ENCODE measurements at places on chromosomes 3 and 15.

- DNase-seq, result no peak
These were observed 17.6 kb downstream of the TRIM42 start for GRCh38 chr3:140695361-140696061.

- DNase-seq, result no peak
These were observed 274.9 kb upstream of the DNAJC19 start for GRCh38 chr3:181264486-181264885.

GRCh38 chr3:120285508-120285841 lies 453 bp upstream of the GPR156 start:
- no peak for DNase-seq

DNA sequence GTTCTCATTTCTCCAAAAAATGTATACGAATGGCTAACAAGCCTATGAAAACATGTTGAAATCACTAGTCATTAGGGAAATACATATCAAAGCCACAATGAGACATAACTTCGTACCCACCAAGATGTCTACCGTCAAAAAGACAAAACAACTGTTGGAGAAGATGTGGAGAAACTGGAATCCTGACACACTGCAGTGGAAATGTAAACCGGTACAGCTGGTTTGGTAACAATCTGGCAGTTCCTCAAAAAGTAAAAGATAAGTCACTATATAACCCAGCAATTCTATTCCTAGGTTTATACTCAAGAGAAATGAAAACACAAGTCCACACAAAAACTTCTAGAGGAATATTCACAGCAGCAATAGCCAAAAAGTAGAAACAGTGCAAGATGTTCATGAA lies 7.0 kb downstream of the SCAPER start:
- DNase-seq, result no peak

- no peak for DNase-seq
These were observed 14.5 kb upstream of the DCP1A start for GRCh38 chr3:53361852-53362251.

GRCh38 chr15:74780523-74781430 lies 1.1 kb upstream of the CSK start:
- DNase-seq, result peak; percentile 80

DNA sequence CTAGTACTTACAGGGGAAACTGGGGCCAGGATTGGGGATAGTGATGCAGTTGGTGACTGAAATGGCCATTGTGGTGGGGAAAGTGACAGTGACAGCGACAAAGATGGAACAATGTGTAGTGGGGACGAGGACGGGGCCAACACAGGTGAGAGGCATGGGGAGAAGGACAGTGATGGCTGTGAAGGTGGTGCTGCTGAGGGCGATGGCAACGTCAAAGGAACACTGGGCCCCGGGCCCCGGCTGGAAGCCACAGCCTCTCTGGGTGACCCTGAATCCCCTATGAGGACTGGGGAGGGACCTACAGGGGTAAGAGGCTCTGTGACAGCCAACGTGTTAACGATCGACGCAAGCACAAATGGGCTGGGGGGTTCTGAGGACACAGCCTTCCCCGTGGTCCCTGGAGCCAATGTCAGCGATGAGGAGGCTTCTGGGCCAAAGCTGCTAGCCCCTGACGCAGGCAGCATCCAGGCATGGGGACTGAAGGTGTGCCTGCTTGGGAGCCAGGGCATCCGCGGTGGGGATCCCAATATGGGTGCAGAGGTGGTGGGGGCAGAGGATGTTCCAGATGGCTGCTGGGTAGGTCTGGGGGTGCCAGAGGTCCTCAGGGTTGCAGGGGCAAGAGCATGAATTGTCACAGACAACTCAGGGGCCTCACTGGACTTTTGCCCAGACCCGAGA lies 25.2 kb upstream of the GOLGA6C start:
- DNase-seq, result no peak

DNA sequence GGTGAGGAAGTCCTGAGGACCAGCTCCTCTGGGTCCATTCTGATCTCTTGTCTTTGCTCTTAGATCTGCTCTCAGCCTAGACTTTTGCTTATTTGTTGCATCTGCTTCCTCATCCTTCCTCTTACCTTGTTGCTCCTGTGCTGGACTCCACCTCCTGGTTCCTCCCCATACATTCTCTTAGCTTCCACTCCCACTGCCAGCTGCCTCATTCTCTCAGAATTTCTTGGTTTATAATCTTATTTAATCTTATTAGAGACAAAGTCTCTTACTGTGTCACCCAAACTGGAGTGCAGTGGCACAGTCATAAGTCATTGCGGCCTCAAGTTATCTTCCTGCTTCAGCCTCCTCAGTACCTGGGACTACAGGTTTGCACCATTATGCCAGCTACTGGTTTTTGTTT lies 68.2 kb upstream of the PSMD6 start:
- no peak for DNase-seq

DNA sequence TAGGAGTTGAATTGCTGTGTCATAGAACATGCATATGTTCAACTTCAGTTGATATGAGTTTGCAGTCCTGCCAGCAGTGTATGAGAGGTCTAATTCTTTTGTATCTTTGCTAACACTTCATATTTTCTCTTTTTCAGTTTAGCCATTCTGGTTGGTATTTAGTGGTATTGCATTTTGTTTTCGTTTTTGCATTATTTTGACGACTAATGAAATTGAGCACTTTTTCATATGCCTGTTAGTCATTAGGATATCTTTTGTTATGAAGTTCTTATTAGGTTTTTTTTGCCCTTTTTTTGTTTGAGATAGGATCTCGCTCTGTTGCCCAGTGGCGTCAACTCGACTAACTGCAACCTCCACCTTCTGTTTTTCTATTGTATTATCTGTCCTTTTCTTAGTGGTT lies 9.2 kb downstream of the TRIP4 start:
- no peak for DNase-seq

DNA sequence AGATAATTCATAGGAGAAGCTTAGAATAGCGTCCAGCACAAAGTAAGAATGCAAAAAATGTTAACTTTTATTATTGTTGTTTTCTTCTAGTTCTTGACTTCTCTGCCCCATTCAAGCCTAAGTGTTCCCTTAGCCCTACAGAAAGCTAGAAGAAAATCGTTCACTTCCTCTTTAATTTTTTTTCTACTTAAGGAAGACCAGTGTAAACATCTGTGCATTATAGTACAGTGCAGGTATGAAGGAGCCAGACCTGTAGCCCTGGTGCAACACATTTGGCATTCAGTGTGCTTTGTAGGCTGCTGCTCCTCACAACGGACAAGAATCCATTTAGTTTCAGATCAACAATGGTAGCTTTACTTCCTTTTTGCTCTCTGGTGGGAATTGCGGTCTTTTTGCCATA lies 127.8 kb upstream of the SLC7A14 start:
- DNase-seq, result no peak

DNA sequence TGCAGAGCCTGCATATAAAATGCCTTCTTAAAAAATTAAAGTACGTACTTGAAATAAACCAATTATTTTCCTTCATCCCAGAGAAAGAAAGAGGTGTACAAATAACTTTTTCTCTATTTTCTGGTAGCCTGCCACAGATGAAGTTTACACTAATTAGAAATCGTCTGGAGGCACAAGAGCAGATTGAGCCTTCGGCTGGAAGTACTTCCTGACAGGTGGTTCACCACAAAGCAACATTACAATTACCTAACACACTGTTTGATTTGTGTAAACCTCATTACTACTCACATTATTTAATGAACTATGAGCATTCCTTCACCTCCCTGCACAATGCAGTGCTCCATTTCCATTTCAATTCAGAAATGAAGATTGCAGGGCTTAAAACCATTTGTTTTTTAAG lies 856.1 kb downstream of the SI start:
- DNase-seq, result no peak

DNA sequence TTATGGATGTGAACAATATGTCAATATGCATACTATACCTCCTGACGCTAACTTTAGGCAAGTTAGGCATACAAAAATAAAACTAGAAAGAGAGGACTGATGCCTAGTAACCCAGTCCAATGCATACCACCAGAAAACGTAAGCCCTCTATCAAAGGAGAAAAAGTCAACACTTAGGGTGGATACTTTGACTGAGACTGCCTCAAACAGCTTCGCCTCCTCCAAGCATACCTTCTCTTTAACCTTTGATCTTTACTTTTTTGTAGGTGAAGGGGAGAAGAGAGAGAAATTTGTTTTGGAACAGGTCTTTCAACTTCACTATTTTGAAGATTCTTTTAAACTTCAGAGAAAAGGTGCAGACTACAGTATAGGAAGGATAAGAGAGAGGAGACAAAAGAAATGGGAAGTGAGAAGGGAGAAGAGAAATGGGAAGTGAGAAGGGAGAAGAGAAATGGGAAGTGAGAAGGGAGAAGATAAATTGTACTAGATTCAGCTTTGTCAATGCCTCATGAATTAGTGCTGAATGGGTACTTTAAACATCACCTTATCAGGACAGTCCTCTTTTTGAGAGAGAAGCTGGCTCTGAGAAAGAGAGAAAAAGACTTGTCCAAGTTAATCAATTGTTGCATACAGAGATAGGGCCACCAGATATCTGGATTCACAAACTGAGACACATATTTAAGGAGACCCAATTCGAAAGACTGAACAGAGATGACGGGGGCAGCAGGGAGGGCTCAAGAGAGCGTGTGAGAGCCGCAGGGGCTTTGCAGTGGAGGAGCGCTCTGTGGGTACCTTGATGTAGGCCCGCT lies 1.0 kb downstream of the P3H2 start:
- DNase-seq, result peak; percentile 8

GRCh38 chr3:60290122-60290492 lies 961.1 kb downstream of the FHIT start:
- DNase-seq, result no peak

- DNase-seq, result no peak
These were observed 17.8 kb downstream of the KBTBD8 start for GRCh38 chr3:67015702-67016484.

- no peak for DNase-seq
These were observed 69.4 kb downstream of the STAG1 start for GRCh38 chr3:136682740-136683312.

GRCh38 chr3:189349772-189350171 lies 178.0 kb downstream of the TPRG1 start:
- no peak for DNase-seq

DNA sequence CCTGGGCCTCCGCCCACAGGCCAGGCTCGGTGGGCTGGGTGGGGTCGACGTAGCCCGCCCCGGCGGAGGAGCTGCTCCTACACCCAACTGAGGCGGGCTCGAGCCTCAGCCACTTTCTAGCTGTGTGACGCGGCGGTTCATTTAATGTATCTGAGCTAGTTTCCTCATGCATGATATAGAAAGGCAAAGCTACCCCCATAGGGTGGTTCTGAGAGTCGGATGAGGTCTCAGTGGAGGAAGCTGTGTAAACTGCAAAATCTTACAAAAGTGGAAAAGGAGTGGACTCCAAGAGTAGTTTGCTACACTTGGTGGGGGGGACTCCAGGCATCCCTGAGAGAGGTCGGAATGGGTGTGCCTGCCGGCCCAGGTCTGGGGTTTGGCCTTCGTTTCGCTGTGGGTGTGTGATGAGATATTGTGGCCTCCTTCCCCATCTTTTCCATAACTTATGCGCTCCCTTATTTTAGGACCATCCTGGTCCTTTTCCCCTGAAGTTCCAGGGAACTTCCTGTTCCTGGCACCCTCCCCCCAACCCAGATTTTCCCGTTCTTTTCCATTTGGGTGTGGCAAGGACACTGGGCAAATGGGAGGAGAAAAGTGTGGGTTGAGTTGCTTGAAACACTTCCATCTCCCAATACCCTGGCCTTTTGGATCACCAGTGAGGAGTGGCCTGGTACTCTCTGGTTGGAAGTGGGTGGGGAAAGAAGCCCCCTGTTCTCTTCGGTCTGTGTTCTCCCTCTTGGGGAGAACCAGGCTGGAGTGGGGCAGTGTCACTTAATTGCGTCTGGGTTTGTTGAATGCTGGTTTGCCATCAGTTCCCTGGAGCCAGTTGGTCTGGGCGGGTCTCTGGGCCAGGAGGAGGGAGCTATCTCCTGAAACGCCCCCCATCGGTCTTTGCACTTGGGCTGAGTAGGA lies 1.1 kb downstream of the PDIA5 start:
- DNase-seq, result no peak

- DNase-seq, result no peak
These were observed 812 bp downstream of the TEX55 start for GRCh38 chr3:119146578-119147375.

- DNase-seq, result no peak
These were observed 6.4 kb downstream of the TERC start for GRCh38 chr3:169758359-169758994.

- DNase-seq, result no peak
These were observed 169.8 kb upstream of the ROBO1 start for GRCh38 chr3:79937567-79937966.

- DNase-seq, result no peak
These were observed 7.5 kb downstream of the CLDN1 start for GRCh38 chr3:190314741-190315140.

DNA sequence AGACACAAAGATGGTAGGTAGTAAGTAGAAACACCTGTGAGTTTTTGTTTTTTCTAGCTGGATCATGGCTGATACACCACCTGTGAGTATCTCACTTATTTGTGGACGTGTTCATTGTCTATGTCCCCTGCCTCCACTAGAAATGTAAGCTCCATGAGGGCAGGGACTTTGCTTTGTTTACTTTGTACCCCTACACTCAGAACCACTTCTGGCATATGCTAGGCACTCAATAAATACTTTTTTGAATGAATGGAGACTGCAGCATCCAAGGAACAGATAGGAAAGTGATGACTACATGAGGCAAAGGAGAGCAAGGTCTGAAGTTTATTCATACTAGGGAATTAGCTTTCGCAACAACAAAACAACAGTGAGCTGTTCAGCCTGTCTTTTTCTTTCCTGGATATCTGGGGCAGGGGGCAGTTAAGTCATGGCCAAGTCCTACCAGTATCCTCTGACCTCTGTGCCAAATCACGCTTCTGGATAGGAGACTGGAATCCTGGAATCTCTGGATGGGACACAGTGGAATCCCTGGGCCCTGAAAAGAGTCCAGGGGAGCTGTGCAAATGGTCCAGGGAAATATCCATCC lies 11.6 kb upstream of the EPB42 start:
- no peak for DNase-seq

DNA sequence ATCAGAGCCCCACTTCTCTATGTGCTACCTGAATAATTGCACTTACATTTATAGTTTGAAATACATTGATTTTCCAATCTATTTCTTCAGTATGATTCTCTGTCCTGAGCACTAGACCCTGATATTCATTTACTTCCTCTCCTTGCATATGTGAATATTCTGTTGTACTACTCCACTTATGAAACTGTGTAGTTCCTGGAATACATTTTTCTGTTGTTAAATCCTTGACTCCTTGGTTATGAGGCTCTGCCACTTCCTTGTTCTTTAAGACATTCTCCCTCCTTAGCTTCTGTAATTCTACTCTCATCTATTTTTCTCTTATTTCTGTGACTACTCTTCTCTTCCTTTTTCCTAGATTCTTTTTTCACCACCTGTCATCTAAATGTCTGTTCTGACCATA lies 12.9 kb upstream of the MGA start:
- peak; percentile 66 for DNase-seq

DNA sequence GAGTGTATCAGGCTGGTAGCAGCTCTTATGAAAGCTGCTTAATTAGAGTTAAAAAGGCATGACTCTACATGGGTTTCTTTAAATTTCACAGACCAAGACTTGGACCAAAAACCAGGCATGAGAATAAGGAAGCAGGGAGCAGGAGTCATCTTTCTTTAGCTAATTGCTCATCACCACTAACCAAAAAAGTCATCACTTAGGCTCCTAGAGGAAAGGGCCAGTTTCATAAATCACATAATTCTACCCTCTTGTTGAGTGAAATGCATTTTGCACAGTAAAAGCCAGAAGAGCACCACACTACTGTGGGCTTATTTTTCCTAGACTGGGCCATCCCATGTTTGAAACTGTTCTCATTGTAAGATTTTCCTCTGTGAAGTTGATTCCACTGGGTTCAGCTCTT lies 175.6 kb downstream of the GREM1 start:
- no peak for DNase-seq

GRCh38 chr3:72633534-72633933 lies 214.7 kb downstream of the SHQ1 start:
- no peak for DNase-seq
